ENCODE measurements at places on chromosomes 12 and 14.
A peak's percentile ranks its signal among the peaks of the same experiment; 100 is the strongest.

DNA sequence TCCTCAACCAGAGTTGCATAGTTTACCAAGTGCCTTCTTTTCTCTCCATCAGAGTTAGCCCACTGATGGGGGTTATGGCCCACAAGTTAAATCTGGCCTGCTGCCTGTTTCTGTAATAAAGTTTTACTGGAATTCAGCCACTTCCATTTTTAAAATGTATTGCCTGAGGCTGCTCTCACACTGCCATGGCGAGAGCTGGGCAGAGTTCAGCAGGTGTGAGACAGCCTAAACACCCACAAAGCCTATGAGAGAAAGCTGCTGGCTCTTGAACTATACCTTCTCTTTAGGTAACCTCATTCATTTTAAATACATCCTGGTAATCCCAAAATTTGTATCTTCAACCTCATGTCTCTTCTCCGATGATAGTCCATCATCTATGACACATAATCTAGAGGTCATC, 86.1 kb downstream of the BCL2L14 start:
- DNase-seq, result no peak

- peak; percentile 57 for DNase-seq
Measured at GRCh38 chr12:15563663-15564062, 225.5 kb downstream of the EPS8 start.

DNA sequence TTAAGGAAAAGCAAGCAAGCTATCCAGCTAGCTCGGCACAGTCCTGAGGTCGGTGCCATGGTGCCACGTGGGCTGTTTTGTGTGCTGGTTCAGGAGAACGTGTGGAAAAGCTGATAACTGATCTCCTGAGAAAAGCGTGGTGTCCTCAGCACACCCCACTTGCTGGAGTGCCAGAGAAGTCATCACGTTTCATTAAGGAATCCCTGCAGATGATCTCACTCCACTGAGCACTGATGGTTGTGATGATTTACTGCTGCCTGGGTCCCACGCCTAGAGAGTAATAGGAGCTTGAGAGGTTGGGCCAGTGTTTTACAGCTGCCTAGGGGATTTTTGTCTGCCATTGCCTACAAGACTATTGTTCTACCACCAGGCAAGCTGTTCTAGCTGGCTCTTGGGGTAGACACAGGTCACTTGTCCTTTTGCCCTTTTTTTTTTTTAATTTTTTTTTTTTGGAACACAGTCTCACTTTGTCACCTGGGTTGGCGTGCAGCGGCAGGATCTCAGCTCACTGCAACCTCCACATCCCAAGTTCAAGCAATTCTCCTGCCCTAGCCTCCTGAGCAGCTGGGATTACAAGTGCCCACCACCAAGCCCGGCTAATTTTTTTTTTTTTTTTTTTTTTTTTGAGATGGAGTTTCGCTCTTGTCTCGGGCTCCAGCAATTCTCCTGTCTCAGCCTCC, 42.3 kb upstream of the EVL start:
- peak; percentile 91 for DNase-seq

- no peak for DNase-seq
Measured at GRCh38 chr14:19729763-19730162, 13.6 kb upstream of the OR4Q3 start.

DNA sequence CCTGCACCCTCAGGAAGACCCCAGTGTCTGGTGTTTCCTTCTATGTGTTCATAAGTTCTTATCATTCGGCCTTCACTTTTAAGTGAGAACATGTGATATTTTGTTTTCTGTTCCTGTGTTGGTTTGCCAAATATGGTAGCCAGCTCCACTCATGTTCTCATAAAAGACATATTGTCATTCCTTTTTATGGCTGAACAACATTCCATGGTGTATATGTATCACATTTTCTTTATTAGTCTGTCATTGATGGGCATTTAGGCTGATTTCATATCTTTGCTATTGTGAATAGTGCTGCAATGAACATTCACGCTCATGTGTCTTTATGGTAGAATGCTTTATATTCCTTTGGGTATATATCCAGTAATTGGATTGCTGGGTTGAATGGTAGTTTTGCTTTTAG, 645.1 kb downstream of the SLC16A7 start:
- DNase-seq, result no peak

DNA sequence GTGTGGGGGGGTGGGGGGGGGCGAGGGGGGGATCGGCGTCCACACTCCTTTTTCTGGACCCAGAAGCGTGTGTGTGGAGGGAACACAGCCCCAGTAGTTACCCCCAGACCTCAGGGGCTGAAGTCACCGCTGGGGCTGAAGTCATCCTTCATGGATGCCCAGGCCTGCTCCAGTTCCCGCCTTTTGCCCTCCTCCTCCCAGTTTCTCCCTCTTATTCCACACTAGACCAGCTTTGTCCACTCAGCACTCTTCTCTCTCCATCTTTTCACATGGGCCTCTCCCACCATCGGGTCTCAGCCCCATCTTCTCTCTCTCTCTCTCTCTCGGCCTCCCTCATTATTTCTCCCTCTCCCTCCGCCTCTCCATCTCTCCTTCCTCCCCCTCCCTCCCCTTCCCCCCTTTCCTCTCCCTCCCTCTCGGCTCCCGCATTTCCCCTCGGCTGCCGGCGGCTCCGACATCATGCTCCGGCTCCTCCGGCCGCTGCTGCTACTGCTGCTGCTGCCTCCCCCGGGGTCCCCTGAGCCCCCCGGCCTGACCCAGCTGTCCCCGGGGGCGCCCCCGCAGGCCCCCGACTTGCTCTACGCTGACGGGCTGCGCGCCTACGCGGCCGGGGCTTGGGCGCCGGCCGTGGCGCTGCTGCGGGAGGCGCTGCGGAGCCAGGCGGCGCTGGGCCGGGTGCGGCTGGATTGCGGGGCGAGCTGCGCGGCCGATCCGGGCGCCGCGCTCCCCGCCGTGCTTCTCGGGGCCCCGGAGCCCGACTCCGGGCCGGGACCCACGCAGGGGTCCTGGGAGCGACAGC, at the start of gene P3H3:
Gene P3H3, plus strand, starts transcription at position 426 of the 799 bp plus-strand sequence. Its CDS starts 34 bp downstream, at position 460.
- DNase-seq, result peak; percentile 24

- peak; percentile 22 for DNase-seq
Measured at GRCh38 chr12:19130224-19131024, 891 bp downstream of the PLEKHA5 start.

DNA sequence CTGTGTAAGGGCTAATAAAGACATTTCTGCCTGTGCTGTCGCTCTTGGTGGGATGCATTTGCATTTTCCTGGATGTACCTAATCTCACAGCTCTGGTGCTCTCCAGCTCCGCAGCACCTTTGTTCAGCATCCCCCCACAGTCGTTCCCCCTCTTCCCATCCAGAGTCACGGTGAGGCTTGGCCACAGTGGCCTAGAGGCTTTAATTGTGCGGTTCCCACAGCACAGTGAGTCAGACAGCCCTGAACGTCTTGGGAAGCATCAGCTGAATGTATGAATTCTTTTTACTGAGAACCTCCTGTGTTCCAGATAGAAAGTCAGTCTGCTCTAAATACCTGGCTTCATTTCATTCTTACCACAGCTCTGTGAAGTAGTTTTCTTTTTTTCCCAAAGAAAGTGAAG, 28.7 kb downstream of the MLXIP start:
- peak; percentile 68 for DNase-seq

GRCh38 chr14:103188810-103189480, 65.7 kb downstream of the TNFAIP2 start:
- peak; percentile 29 for DNase-seq

DNA sequence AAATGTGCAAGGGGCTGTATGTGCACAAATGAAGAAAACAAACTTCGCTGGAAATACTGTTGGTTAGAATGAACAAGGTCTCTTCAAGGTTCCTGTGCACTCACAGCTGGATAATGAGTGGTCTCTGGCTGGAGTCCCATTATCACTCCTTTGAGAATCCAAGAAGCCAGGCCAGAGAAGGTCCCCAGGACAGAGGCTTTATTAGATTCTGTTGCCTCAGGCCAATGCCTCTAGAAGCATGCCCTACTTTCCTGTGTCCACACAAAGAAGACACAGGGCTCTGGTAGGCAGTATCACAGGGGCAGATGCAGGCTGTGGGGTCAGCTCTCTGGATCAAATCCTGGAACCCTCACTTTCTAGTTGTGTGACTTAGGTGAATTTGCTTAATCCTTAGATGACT, 384.7 kb downstream of the GRIN2B start:
- DNase-seq, result no peak

DNA sequence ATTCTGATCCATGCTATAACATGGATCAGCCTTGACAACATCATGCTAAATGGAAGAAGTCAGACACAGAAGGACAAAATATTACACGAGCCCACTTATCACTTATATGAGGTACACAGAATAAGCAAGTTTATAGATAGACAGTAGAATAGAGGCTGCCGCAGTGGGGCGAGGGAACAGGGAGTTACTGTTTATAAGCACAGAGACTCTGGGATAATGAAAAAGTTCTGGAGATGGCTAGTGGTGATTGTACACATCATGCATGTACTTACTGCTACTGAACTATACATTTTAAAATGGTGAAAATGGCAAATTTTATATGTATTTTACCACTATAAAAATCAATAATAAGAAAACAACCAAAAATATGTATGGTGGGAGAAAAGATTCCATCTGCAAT, 95.2 kb upstream of the PSMC1 start:
- no peak for DNase-seq

DNA sequence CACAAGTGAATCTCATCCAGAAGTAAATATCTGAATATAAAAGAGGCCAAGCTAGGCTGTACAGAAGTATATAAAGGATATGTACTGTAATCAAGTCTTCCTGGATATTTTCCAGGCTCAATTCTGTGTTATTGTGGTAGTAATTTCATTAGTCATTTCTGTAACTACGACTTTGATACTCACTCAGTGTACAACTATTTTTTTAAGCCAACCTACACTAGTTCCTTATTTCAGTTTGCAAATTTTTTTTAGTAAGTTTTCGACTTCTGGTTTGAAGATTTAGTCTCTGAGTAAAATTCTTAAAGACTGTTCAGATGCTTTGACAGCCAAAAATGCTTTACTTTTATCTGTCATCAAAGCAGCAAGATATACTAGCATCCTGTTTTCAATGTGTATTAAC, 130.8 kb downstream of the CAPZA3 start:
- peak; percentile 53 for DNase-seq

DNA sequence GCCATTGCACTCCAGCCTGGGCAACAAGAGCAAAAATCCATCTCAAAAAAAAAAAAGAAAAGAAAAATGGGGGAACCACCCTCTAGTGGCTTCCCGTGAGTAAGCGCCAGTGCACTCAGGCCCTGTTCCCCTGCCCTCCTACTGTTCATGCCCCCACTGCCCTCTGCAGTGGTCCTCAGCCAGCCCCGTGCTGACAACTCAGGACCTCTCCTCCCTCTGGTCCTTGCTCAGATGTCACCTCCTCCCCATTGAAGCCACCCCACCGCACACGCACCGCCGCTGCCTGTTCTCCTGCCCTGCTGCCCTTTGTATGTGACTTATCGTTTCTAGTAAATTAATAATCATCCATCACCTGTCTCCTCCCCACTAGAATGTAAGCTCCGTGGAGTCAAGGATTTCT, 58.8 kb upstream of the DYNC1H1 start:
- no peak for DNase-seq

DNA sequence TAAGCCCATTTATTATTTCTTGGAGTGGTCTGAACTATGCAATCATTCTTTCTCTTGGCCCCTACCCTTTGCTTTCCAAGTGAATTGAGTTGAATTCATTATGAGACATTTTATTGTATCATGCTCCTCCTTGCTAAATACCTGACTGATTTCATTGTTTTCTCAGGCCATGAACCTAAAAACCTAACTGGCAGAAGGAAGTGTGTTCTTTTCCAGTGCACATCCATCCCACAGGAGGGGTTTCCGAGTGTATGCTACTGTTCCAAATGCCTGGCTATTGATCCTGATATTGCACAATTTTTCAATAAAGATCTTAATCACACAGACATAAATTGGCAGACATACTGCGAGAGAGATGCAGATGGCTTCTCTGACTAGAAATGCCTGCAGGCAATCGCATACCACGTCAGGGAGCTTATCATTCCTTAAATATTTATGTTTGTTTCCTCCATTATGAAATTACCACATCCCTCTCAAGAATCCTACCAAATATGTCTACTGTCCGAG, 162.2 kb upstream of the EGLN3 start:
- peak; percentile 71 for DNase-seq

DNA sequence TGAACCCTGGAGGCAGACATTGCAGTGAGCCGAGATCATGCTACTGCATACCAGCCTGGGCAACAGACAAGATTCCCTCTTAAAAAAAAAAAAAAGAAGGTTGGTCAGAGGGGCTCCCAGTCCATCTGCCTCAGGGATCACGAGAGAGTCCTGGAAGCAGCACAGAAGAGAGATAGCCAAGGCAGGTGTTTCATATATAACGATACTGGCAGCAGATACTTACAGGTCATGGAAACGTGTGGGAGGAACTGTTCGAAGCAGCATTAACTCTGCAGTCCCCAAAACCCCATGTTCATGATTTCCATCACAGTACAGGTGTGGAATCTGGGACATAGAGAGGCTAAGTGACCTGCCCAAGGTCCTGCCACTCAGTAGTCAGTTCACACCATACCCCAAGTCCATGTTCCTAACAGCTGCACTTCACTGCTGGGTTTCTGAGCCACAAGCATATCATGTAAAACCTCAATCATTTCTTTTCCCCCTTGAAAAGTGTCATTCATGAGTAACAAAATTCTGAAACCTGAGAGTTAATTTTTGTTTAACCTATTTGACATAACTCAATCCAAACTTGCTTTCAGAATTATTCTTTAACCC, 16.7 kb downstream of the CDK2AP1 start:
- DNase-seq, result no peak

GRCh38 chr14:80414080-80414479, 202.8 kb upstream of the DIO2 start:
- no peak for DNase-seq

DNA sequence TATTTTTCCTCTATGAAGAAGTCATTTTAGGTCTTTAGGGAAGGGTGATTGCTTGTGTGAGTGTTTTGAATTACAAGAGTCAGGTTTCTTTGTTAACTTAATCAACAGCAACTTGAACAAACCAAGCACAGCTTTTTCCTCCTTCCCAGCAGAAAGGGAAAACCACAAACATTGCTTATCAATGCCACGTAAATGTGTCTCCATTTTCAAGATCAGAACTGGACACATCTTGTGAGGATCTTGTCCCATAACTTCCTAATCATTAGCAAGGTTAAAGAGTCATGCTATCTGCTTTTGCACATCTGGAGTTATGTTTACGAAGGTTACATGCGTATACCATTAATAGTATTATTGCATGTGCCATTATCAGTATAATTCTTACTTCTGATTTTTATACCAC, 248.0 kb upstream of the FLRT2 start:
- DNase-seq, result no peak

GRCh38 chr12:119020406-119021360, 39.3 kb downstream of the SRRM4 start:
- no peak for DNase-seq

DNA sequence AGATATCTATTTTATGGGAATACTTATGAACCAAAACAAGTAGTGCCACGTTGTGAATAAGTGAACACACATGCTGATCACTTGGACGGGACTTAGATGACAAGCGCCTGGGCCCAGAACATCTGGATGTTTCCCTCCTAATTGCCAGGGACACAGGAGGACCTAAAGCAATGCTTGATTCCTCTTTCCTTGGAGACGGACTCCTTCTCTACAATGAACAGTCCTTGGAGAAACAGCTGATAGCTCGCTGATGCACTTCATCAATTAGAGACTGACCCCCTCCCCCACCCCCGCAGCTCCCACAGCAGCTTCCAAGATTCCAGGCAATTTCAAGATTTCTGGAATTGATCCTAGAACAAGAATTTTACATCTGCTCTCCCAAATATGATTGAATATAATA, 86.4 kb downstream of the ST8SIA1 start:
- DNase-seq, result no peak

GRCh38 chr14:50620341-50620740, 47.8 kb downstream of the SAV1 start:
- DNase-seq, result no peak
